ENCODE measurements at places on chromosomes 1 and 21. TPM values are rescaled to one million over a fixed set of nuclear protein-coding genes. Genes with fewer than 3 reads are reported as not detected.

GRCh38 chr1:160066829-160067745, 2.9 kb downstream of the KCNJ10 start:
- peaks cover 20% of the 10 kb centered on the region for H3K4me1 ChIP-seq
- DNase-seq, result no peak
- H3K4me3 ChIP-seq, result no peak overlapping the region

DNA sequence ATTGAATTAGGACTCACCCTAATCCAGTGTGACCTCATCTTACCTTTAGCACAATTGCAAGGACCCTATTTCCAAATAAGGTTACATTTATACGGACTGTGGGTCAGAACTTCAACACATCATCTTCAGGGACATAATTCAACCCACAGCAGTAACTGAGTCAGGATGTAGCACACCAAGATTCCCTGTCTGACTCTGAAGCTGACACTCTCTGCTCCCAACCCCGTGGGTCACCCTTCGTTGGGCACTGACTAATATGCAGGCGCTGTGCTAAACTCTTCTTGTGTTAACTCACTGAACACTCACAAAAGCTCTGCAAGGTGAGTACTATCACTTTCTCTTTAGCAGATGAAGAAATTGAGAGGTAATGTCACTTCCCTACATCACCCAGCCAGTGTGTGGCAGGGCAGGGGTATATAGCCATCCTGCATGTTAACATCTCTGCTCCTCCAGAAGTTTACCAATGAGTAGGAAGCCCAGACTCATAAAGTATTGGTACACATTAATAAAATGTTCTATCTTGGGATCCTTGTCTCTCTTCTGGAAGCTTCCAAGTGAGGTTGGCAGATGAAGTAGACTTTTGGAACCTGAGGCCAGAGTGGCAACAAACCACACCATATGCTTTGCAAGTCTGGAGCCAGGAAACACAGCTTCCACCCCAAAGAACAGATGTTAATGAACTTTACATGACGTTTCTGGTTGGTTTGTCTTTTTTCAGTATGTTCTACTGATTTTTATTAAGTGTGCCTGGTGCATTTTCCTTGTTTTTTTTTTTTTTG, 139.2 kb upstream of the KLHDC7A start:
- H3K27ac ChIP-seq, result no peak overlapping the region
- H3K36me3 ChIP-seq, result no peaks in the 10 kb centered on the region
- peaks cover 9% of the 10 kb centered on the region for H3K4me1 ChIP-seq
- no peak overlapping the region for H3K4me3 ChIP-seq

Gene LCE1C
- not detected for total RNA-seq

DNA sequence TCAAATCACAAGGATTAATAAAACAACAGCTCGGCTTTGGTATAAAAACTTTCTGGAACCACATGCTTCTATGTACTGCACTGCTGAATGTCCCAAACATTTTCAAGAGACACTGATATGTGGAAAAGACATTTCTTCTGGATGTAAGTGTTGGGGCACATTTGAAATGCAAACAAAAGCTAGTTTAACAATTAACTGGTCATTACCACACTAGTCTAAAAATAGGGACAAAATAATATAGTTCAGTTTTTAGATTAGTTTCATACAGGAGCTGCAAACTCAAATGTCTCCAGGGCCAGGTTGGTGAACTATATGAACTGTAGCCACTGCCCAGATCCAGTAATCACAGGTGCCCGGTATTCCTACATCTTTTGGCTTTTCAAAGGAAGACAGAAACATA, 3.2 kb downstream of the IL23R start:
- H3K27me3 ChIP-seq, result no peaks in the 10 kb centered on the region
- H3K27ac ChIP-seq, result no peak overlapping the region
- H3K36me3 ChIP-seq, result no peaks in the 10 kb centered on the region
- peaks cover 10% of the 10 kb centered on the region for H3K4me1 ChIP-seq
- no peak for DNase-seq

DNA sequence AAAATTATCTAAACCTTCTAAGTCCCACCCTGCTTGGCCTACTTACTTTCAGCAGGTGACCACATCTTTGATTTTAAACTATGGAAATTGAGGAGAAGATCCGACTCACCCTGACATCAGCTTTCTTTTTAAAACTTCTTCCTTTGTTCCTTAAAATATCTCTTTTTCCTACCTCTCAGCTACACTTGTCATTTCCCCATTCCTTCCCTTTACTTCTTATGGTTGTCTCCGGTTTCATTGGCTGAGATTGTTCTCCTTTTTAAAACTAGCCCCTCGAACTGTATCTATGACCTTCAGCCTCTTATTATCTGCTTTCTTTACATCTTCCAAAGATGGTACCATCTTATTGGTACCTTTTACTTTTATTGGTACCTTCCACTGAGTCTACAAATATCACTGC, 87.8 kb upstream of the NRIP1 start:
- H3K27ac ChIP-seq, result no peak overlapping the region
- H3K4me1 ChIP-seq, result no peaks in the 10 kb centered on the region
- H3K27me3 ChIP-seq, result no peaks in the 10 kb centered on the region

GRCh38 chr1:215001419-215002021, 81.0 kb upstream of the KCNK2 start:
- H3K4me1 ChIP-seq, result no peaks in the 10 kb centered on the region
- no peaks in the 10 kb centered on the region for H3K27me3 ChIP-seq

Gene GRIK1
- 0.37 TPM for total RNA-seq

DNA sequence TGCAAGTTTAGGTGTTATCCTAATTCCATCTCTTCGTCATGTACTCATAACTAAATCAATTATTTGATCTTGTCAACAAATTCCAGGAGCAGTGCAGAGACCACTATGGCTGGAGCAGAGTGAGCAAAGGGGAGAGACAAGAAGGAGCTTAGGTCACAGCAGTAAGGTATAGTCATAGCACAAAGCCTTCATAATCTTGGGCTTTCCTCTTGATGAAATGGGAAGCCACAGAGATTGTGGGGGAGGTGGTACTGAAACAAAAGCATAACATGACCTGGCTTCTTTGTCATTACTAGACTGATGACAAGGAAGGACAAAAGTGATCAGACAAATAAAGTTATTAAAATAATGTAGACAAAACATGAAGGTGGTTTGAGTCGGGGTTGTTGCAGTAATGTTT, 60.1 kb upstream of the PTGS2 start:
- no peak overlapping the region for H3K27ac ChIP-seq
- DNase-seq, result no peak
- no peaks in the 10 kb centered on the region for H3K4me1 ChIP-seq
- H3K36me3 ChIP-seq, result no peaks in the 10 kb centered on the region

- H3K4me3 ChIP-seq, result no peak overlapping the region
- H3K4me1 ChIP-seq, result no peaks in the 10 kb centered on the region
- no peak for DNase-seq
- H3K27ac ChIP-seq, result no peak overlapping the region
- H3K27me3 ChIP-seq, result no peaks in the 10 kb centered on the region
- H3K36me3 ChIP-seq, result no peaks in the 10 kb centered on the region
These were observed 36.7 kb upstream of the MAGI3 start for GRCh38 chr1:113353580-113353979.

Gene ASAP3
- total RNA-seq, result 3.9 TPM

GRCh38 chr1:94126651-94127050, 5.7 kb upstream of the ABCA4 start:
- H3K4me3 ChIP-seq, result no peak overlapping the region
- no peak for DNase-seq
- H3K27me3 ChIP-seq, result no peaks in the 10 kb centered on the region
- no peak overlapping the region for H3K27ac ChIP-seq
- peaks cover 16% of the 10 kb centered on the region for H3K4me1 ChIP-seq
- H3K36me3 ChIP-seq, result no peaks in the 10 kb centered on the region

Gene HIVEP3
- 1.1 TPM for total RNA-seq

- H3K27ac ChIP-seq, result no peak overlapping the region
- no peaks in the 10 kb centered on the region for H3K4me1 ChIP-seq
- H3K36me3 ChIP-seq, result no peaks in the 10 kb centered on the region
These were observed 6.5 kb upstream of the THEMIS2 start for GRCh38 chr1:27865821-27866220.

GRCh38 chr1:217718873-217719272, 87.7 kb downstream of the SPATA17 start:
- no peak for DNase-seq
- H3K4me1 ChIP-seq, result no peaks in the 10 kb centered on the region
- H3K27me3 ChIP-seq, result no peaks in the 10 kb centered on the region
- H3K27ac ChIP-seq, result no peak overlapping the region
- no peaks in the 10 kb centered on the region for H3K36me3 ChIP-seq
- H3K4me3 ChIP-seq, result no peak overlapping the region

Gene PDC
- total RNA-seq, result not detected

DNA sequence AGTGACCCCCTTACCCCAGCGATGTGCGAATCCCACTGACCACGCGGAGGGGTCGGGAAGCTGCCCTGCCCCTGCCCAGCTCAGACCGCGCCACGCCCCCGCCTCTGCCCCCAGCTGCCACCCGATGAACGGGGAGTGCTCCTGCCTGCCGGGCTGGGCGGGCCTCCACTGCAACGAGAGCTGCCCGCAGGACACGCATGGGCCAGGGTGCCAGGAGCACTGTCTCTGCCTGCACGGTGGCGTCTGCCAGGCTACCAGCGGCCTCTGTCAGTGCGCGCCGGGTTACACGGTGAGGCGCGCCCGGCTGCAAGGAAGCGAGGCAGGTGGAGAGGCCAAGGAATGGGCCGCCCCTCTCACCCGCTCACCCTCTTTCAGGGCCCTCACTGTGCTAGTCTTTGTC, 11.9 kb upstream of the LRRC71 start:
- H3K27me3 ChIP-seq, result peaks cover 29% of the 10 kb centered on the region
- no peak for DNase-seq
- H3K4me1 ChIP-seq, result peaks cover 4% of the 10 kb centered on the region

Gene LRRC71
- not detected for total RNA-seq

DNA sequence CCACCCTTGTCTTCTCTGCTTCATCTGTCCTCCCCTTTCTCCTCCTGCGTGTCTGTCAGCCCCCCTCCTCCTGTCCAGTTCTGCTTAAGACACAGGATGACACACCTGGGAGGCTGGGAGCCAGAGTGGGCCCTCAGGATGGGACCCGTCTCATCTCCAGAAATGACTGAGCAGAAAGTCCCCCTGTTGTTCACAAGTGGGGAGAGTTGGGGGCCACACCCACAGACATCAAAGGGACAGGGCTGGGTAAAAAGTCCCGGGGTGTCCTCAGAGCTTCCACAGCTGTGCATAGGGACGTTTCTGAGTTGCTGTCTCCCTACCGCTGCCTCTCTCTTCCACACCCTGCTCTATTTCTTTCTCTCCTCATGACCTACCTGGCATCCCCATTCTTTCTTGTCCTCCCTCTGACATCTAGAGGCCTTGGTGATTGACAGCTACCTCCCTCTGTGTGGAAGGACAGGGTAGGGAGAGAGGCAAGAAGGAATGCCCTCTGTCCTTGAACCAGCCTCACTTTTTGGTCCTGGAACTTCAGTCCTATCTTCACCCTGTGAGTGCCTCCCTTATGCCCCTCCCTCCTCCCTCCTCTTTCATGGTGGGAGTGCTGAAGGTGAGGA, 19.5 kb upstream of the SH2D2A start:
- H3K36me3 ChIP-seq, result no peaks in the 10 kb centered on the region
- H3K4me3 ChIP-seq, result no peak overlapping the region
- DNase-seq, result no peak
- no peak overlapping the region for H3K27ac ChIP-seq

Gene DIP2A
- total RNA-seq, result 54.1 TPM

DNA sequence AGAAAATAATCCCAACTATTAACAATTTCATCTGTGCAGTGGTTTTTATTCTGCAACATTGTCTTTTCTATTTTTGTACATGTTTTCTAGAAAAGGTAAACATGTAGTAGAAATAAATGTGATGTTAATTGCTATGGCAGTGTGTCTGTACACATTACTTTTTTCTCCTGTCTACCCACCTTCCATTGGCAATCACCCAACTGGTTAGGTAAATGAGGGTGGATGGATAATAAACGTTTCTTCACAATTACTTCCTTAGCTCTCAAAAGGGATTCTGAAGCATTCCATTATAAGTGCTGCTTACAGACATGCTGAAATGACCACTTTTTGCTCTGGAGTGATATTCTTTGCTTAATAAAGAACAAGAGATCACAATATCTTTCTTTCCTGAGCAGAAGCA, 61.4 kb downstream of the MAGI3 start:
- H3K27me3 ChIP-seq, result no peaks in the 10 kb centered on the region
- DNase-seq, result no peak
- H3K4me3 ChIP-seq, result no peak overlapping the region
- H3K4me1 ChIP-seq, result peaks cover 19% of the 10 kb centered on the region

GRCh38 chr21:31011412-31011811, 26.9 kb downstream of the KRTAP19-8 start:
- H3K27ac ChIP-seq, result no peak overlapping the region
- H3K36me3 ChIP-seq, result no peaks in the 10 kb centered on the region
- H3K4me1 ChIP-seq, result peaks cover 5% of the 10 kb centered on the region
- no peaks in the 10 kb centered on the region for H3K27me3 ChIP-seq
- no peak for DNase-seq
- no peak overlapping the region for H3K4me3 ChIP-seq

GRCh38 chr1:236113324-236114032, 28.9 kb upstream of the GPR137B start:
- DNase-seq, result no peak
- H3K4me3 ChIP-seq, result no peak overlapping the region
- no peaks in the 10 kb centered on the region for H3K36me3 ChIP-seq
- no peaks in the 10 kb centered on the region for H3K27me3 ChIP-seq
- H3K27ac ChIP-seq, result no peak overlapping the region

Gene CATSPERE
- total RNA-seq, result 0.86 TPM
